Activated CD4-positive, alpha-beta T cell treated with anti-CD3 and anti-CD28 coated beads, Interleukin-2, amount 10 ng/mL, durations not matched to agents 24 days and 14 days (primary cell): ENCODE measurements at places on chromosomes 6 and 20. TPM values are rescaled to one million over a fixed set of nuclear protein-coding genes. Genes with fewer than 3 reads are reported as not detected.

DNA sequence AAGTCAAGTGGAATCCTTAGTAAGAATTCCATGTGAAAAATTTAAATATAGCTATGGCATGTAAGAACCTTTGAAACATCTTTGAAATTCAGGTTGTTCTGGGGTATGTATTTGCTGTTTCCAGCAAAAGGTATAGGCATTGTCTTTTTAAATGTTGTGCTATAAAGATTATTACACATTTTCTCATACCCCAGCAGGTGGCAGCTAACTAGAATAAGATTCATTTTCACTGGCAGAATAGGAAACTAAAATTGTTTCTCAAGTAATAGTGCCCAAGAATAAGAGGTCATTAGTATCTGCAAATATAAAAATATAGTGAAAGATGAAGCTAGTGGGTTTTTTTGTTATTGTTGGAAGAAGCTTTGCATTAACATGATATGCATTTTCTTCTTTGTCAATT is 1.8 kb downstream of the GRIK2 start:
- no peak overlapping the region for H3K4me3 ChIP-seq
- H3K27me3 ChIP-seq: peaks cover 55% of the 10 kb centered on the region
- no peaks in the 10 kb centered on the region for H3K4me1 ChIP-seq
- H3K27ac ChIP-seq: no peak overlapping the region

DNA sequence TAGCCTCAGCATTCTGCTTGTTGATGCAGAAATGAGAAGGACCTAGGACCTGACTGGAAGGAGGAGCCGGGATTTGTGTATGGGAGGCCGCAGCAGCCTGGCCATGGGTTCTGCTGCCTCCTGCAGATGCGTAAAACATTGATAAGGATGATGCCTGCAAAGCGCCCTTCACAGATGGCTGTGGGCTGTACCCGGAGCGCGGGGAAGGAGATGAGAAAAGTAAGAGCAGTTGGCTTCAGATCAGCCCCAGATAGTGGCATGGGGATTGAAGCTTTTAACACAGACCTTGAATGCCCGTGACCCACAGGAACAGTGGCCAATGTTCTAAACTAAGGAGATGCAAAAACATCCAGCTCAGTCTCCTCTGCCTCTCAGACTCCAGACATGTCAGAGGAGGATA is 136.4 kb upstream of the KCNG1 start:
- DNase-seq: no peak
- H3K27me3 ChIP-seq: peaks cover 22% of the 10 kb centered on the region
- H3K27ac ChIP-seq: no peak overlapping the region
- H3K4me1 ChIP-seq: no peaks in the 10 kb centered on the region
- no peaks in the 10 kb centered on the region for H3K36me3 ChIP-seq

Gene SLC35D3
- not detected in 2 replicates for total RNA-seq

DNA sequence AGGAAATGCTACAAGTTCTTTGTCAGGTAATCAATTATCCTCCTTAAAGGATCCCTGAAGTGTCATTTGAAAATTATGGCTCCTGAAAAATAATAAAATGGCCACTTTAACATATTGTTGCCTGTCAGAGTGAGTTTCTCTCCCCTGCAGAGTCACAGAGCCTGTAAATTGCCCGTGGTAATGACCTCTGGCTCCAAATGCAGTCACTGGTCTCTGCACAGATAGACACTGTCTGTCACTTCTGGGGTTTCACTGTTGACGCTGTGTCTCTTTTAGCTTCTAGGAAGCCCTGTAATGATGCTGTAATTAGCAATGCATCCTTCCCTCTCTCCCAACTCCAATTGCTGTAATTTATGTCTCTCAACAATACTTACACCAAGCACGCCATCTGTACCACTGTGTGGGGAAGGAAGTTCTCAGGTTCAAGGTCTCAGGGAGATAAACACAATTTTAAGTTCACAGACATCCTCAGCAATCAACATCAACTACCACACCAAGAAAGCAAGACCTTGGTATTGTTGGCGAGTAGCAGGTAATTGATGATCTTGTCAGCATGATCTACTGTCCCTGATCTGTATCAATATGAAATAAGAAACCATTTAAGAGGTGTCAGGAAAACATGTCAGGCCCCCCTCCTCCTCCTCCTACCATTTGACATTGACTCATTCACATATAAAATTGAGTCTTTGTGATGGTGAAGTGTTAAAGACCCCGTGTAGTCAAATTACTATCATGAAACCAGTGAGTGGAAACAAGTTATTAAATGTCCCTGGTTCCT is 91.2 kb upstream of the SULF2 start:
- H3K4me1 ChIP-seq: no peaks in the 10 kb centered on the region
- no peak overlapping the region for H3K4me3 ChIP-seq
- H3K27ac ChIP-seq: no peak overlapping the region
- H3K36me3 ChIP-seq: no peaks in the 10 kb centered on the region
- peaks cover 6% of the 10 kb centered on the region for H3K27me3 ChIP-seq
- DNase-seq: no peak

Gene FOXF2
- not detected in 2 replicates for total RNA-seq

Gene LPA
- total RNA-seq: not detected in 2 replicates

Gene SERINC3
- total RNA-seq: 47.1 and 49.6 TPM in 2 replicates

GRCh38 chr6:15485936-15486335 is 176.9 kb downstream of the DTNBP1 start:
- H3K27ac ChIP-seq: peak overlapping the region; percentile 39
- no peaks in the 10 kb centered on the region for H3K27me3 ChIP-seq
- H3K4me1 ChIP-seq: peaks cover 40% of the 10 kb centered on the region
- no peak for DNase-seq
- peaks cover 30% of the 10 kb centered on the region for H3K36me3 ChIP-seq
- H3K4me3 ChIP-seq: no peak overlapping the region

- DNase-seq: no peak
- no peaks in the 10 kb centered on the region for H3K36me3 ChIP-seq
- H3K4me1 ChIP-seq: peaks cover 5% of the 10 kb centered on the region
- no peaks in the 10 kb centered on the region for H3K27me3 ChIP-seq
- no peak overlapping the region for H3K4me3 ChIP-seq
- H3K27ac ChIP-seq: no peak overlapping the region
These were observed 9.7 kb downstream of the BEND3 start for GRCh38 chr6:107105511-107106116.

Gene STMND1
- total RNA-seq: not detected in 2 replicates

GRCh38 chr6:105459864-105460263 is 57.0 kb upstream of the PREP start:
- no peaks in the 10 kb centered on the region for H3K4me1 ChIP-seq
- H3K27me3 ChIP-seq: peaks cover 48% of the 10 kb centered on the region
- no peaks in the 10 kb centered on the region for H3K36me3 ChIP-seq
- H3K4me3 ChIP-seq: no peak overlapping the region

DNA sequence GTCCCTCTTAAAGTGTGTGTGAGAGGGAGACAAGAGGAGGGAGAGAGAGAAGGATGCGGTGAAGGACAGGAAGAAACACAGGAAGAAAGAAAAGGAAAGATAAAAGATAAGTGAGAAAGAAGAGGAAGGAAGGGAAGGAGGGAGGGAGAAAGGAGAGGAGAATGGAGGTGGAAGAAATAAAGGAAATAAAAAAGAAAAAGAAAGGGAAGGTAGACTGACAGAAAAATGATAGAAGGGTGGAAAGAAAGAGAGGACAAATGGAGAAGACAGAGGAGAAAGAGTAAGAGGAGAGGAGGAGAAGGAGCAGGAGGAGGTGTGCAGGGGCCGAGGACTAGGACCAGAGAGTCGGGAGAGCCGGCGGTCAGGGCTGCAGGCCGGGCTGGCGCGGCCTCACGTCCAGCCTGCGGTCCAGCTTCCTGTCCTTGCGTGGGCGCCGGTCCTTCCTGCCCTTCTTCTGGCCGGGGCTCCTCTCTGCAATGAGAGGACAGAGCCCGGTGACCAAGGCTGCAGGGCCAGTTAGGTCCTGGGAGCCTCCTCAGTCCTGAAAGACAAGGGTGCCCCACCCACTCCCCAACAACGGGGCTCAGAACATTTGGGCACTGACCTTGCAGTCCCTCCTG is 42.0 kb downstream of the RSPO4 start:
- H3K4me3 ChIP-seq: no peak overlapping the region
- H3K4me1 ChIP-seq: peaks cover 4% of the 10 kb centered on the region
- peaks cover 14% of the 10 kb centered on the region for H3K27me3 ChIP-seq

DNA sequence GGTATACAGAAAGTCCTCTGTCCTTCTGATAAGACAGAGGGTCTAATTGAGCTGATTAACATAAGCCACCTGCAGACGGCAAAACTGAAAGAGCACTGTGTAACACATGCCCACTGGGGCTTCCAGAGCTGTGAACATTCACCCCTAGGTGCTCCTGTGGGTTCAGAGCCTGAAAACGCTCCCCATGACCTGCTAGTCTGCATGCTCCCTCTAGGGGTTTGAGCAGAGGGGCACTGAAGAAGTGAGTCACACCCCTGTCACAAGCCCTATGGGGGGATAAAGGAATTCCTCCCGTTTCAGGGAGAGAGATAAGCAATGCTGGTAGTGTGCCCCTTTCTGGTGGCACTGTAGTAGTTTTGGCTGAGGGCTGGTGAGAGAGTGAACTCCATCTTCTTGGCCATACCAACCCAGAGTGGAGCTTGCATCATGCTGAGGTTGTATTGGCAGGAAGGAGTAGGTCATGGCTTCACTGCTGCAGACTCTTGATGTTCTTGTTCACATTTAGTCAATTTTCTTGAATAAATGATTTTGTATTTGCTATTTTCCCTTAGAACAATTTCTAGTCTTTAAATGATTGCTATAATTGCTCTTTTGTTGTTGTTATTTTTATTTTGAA is 637.5 kb upstream of the MAN1A1 start:
- H3K36me3 ChIP-seq: no peaks in the 10 kb centered on the region
- H3K4me1 ChIP-seq: no peaks in the 10 kb centered on the region
- H3K4me3 ChIP-seq: no peak overlapping the region
- no peak overlapping the region for H3K27ac ChIP-seq
- H3K27me3 ChIP-seq: no peaks in the 10 kb centered on the region
- no peak for DNase-seq

Gene FAM184A
- 7.5 and 9.0 TPM in 2 replicates for total RNA-seq

DNA sequence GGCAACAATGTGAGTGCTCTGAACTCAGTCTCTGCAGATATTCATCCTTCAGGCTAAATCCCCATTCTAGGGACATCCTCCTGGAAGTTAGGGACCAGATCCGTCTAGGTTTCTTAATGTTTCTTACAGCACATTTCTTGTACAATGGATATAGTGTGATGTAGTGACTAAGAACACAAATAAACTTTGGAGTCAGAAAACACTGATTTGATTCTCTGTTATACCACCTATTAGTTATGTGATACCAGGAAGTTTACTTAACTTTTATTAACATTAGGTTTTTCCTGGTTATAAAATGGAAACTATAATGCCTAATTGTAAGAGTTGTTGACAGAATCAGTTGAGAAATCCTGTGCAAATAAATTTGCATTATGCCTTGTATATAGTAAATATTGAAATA is 57.6 kb upstream of the KCNQ5 start:
- DNase-seq: no peak
- peaks cover 4% of the 10 kb centered on the region for H3K27me3 ChIP-seq
- H3K4me3 ChIP-seq: no peak overlapping the region
- H3K4me1 ChIP-seq: no peaks in the 10 kb centered on the region
- H3K27ac ChIP-seq: no peak overlapping the region

Gene DCDC2
- total RNA-seq: not detected in 2 replicates

GRCh38 chr6:52634211-52634610 is 36.7 kb upstream of the TMEM14A start:
- no peak for DNase-seq
- no peaks in the 10 kb centered on the region for H3K27me3 ChIP-seq
- H3K4me3 ChIP-seq: no peak overlapping the region
- H3K36me3 ChIP-seq: no peaks in the 10 kb centered on the region

DNA sequence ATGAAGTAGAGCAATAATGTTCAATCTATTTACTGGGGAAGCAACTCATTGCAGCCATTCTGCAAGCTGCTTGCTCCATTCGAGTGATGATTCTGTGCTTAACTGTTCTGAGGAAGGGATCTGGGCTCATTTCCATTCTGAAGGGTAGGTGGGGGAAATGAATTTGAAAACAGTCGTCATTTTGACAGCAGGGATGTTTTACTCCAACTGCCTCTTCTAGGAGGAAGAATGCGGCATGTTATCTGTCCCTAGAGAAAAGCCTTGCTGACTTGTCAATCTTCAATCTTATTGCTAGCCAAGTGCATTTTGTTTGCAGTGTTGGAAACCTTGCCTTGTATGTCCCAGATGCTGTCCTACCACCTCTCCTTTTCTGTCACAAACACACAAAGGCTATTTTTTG is 105.9 kb downstream of the PRDM13 start:
- H3K27me3 ChIP-seq: peaks cover 4% of the 10 kb centered on the region
- H3K4me1 ChIP-seq: no peaks in the 10 kb centered on the region
- no peak overlapping the region for H3K27ac ChIP-seq
- no peak overlapping the region for H3K4me3 ChIP-seq

DNA sequence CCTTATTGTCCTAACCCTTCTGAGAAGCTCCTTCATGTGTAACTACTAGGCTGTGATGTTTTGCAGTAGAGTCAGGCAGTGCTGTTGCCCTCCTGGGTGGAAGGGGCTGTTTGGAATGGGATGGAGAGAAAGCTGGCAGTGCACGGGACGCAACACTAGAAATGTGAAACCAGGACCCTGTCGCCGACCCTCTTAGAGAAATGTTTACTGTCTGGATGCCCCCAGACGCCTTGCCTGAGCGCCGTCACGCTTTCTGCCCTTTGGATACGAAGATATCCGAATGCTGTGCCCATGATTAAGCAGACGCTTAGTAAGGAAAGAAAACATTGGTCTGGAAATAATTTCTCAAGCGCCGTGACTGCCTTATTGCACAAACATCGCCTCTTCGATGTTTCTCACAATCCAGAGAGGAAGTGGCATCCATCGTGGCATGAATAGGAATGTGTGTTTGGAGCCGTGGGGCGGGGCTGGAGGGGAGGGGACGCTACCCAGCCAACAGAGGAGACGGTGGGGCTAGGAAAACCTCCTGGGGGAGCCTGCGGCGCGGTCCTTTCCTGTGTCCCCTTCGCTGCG is 661 bp upstream of the PPP1R14C start:
- peak overlapping the region; percentile 62 for H3K4me3 ChIP-seq
- peaks cover 74% of the 10 kb centered on the region for H3K27me3 ChIP-seq
- H3K36me3 ChIP-seq: no peaks in the 10 kb centered on the region
- no peak for DNase-seq
- peak overlapping the region; percentile 20 for H3K27ac ChIP-seq
- H3K4me1 ChIP-seq: peaks cover 6% of the 10 kb centered on the region

Gene MUCL3
- total RNA-seq: not detected in 2 replicates

DNA sequence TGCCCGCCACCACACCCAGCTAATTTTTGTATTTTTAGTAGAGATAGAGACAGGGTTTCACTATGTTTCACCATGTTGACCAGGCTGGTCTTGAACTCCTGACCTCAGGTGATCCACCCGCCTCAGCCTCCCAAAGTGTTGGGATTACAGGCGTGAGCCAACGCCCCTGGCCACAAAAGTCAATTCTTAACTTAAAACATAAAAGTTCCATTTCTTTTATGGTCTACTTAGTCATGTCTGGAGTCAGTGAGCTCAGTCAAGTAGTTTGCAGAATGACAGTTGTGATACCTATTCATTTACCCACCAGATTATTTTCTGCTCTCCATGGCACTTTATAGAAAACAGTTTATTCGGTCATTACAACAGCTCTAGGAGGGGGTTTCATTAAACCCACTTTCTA is 103.1 kb upstream of the ESR1 start:
- peaks cover 31% of the 10 kb centered on the region for H3K4me1 ChIP-seq
- no peak for DNase-seq
- no peak overlapping the region for H3K4me3 ChIP-seq
- H3K27me3 ChIP-seq: peaks cover 17% of the 10 kb centered on the region
- peaks cover 7% of the 10 kb centered on the region for H3K36me3 ChIP-seq
